ENCODE measurements at places on chromosomes 5 and 9. TPM values are rescaled to one million over a fixed set of nuclear protein-coding genes. Genes with fewer than 3 reads are reported as not detected.

SLCO6A1 gene
- not detected for total RNA-seq

NR2F1 gene
- total RNA-seq = 83.2 TPM

NR3C1 gene
- total RNA-seq = 101 TPM

C9orf50 gene
- total RNA-seq = not detected

RANBP17 gene
- total RNA-seq = 17.8 TPM

GRCh38 chr5:54388409-54388808 lies 67.1 kb upstream of the HSPB3 start:
- no peak for DNase-seq
- H3K36me3 ChIP-seq = no peaks in the 10 kb centered on the region
- no peaks in the 10 kb centered on the region for H3K4me1 ChIP-seq
- H3K27me3 ChIP-seq = no peaks in the 10 kb centered on the region
- no peak overlapping the region for H3K27ac ChIP-seq

GRCh38 chr9:91802391-91802790 lies 147.6 kb downstream of the ROR2 start:
- no peaks in the 10 kb centered on the region for H3K36me3 ChIP-seq
- no peak overlapping the region for H3K27ac ChIP-seq
- no peak overlapping the region for H3K4me3 ChIP-seq

DNA sequence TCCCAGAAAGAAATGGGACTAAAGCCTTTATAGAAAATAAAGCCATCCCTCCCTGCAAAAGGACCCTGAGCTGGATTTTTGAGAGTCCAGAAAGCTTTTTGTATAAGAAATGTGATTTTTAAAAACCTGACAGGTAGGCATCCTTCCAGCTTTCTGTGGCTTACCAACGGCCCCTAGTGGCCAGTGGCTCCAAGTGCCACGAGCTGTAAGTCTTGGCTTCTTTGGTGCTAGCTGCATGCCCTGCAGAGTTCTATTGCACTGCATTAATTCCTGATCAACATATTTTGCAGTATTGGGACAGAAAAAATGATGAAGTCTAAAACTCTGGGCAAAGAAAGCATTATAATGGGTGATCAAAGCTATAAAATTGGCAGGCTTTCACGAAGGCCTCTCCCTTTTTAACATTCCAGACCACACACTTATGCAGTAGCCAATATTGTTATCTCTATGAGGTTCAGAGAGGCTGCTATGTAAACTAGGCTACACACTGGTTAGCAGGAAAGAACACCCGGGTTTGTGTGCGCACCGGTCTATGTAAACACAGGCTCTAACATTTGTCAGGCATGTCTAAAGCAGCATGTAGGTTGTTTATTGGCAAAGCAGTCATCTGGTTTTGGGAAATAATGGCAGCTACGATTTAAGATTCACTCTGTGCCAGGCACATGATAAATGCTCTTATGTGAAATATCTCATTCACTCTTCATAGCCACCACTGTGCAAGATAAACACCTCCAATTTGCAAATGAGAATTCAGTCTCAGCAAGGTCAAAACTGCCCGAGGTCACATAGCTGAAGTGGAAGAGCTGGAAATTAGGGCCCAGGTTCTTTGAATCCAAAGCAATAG lies 55.2 kb downstream of the NMUR2 start:
- H3K4me3 ChIP-seq = no peak overlapping the region
- H3K27ac ChIP-seq = no peak overlapping the region
- H3K36me3 ChIP-seq = no peaks in the 10 kb centered on the region
- no peaks in the 10 kb centered on the region for H3K27me3 ChIP-seq

- no peak overlapping the region for H3K4me3 ChIP-seq
- DNase-seq = no peak
- peaks cover 18% of the 10 kb centered on the region for H3K36me3 ChIP-seq
These were observed 15.4 kb downstream of the NIPSNAP3B start for GRCh38 chr9:104779334-104779733.

- no peaks in the 10 kb centered on the region for H3K4me1 ChIP-seq
- H3K4me3 ChIP-seq = peak overlapping the region; percentile 45
- H3K27ac ChIP-seq = no peak overlapping the region
- peaks cover 22% of the 10 kb centered on the region for H3K27me3 ChIP-seq
- no peak for DNase-seq
- H3K36me3 ChIP-seq = no peaks in the 10 kb centered on the region
These were observed 1.5 kb downstream of the PLPPR1 start for GRCh38 chr9:101030086-101030391.

GRCh38 chr9:3830291-3830690 lies 304.5 kb upstream of the RFX3 start:
- H3K4me1 ChIP-seq = no peaks in the 10 kb centered on the region
- no peak for DNase-seq

DNA sequence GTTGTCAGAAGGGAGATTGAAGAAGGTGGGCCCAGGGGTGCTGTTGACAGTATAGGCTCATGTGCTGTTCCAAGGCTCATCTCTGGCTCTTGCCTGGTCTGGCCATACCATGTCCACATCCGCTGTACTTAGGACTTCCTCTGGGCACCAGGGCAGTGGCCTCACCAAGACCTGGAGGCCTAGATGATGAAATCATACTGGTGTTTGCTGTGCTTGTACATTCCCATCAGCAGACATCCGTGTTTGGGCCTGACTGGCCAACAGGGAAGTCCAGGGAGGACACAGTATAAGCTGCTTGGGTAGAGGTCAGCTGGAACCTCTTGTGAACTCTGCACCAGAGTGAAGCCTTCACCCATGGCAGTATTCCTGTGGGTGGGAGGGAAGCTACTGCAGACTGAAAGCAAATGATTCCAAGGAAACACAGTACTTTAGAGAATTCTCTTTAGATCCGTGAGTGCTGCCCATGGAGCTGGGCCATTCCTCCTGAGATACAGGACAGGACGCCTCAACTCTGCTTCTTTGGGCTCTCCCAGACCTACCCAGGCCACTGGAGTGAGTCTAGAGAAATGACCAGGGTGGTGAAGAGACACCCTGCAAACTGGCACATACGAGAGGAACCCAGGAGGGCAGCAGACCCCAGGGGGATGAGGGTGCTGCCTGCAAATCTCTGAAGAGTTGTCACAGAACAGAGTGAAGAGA lies 22.5 kb downstream of the POLR1E start:
- no peak overlapping the region for H3K4me3 ChIP-seq
- no peaks in the 10 kb centered on the region for H3K4me1 ChIP-seq
- no peak overlapping the region for H3K27ac ChIP-seq
- H3K36me3 ChIP-seq = peaks cover 10% of the 10 kb centered on the region
- no peaks in the 10 kb centered on the region for H3K27me3 ChIP-seq

- H3K36me3 ChIP-seq = peaks cover 46% of the 10 kb centered on the region
- no peak overlapping the region for H3K27ac ChIP-seq
- no peak for DNase-seq
- no peaks in the 10 kb centered on the region for H3K4me1 ChIP-seq
These were observed 39.1 kb downstream of the SHLD3 start for GRCh38 chr5:65663804-65664521.

GRCh38 chr5:153050496-153051179 lies 439.8 kb upstream of the GRIA1 start:
- no peak overlapping the region for H3K4me3 ChIP-seq
- no peaks in the 10 kb centered on the region for H3K36me3 ChIP-seq
- no peak for DNase-seq
- H3K27ac ChIP-seq = no peak overlapping the region

DNA sequence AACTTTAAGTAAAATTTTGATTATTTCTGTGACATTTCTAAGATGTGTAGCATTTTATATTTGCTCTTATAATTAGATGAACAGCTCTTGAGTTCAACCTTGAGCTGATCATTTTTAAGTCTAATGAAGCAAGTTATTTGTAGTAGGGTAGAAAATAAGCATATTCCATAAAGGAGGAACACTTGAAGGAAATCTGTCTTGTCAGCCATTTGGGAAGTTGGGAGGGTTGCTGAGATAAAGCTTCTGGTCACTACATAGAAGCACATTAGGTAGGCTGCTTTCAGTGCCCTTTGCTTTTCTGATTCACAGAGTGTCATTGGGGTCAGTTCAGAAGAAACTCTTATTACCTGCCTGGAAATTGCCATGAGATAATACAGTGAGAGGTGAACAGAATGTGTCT lies 44.1 kb downstream of the SEC24A start:
- peaks cover 88% of the 10 kb centered on the region for H3K36me3 ChIP-seq
- H3K4me1 ChIP-seq = no peaks in the 10 kb centered on the region
- H3K27me3 ChIP-seq = no peaks in the 10 kb centered on the region
- no peak overlapping the region for H3K4me3 ChIP-seq
- no peak overlapping the region for H3K27ac ChIP-seq
- no peak for DNase-seq

DNA sequence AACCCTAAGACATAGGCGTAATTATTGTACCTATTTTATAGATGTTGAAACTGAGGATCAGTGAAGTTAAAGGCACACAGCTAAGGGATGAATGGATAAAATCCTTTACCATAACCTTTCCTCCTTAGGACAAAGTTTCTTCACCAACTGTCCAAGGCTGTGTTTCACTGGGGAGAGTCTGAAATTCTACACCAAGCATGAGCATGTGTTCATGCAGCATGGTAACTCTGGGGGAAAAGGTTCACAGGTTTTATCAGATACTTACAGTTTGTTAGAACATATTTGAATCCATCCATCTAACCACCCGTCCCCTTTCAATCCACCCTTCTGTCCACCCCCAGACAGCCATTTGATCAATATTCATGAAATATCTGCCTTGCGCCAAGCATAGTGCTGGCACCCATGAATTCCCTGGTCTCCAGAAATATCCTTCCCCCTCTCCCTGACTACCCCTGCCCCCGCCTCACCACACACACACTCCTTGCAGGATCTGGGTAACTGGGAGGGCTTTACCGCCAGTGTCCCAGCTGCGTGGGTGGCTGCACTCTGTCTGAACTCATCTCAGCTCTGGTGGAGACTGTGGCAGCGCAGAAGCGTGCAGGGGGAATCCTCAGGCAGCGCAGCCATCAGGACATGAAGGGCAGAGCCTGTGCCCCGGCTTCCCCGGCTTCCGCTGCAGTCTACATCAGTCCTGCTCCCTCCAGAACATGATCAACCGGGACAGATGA lies 6.3 kb upstream of the KCNIP1 start:
- H3K36me3 ChIP-seq = no peaks in the 10 kb centered on the region
- no peak overlapping the region for H3K4me3 ChIP-seq
- H3K4me1 ChIP-seq = no peaks in the 10 kb centered on the region
- no peak overlapping the region for H3K27ac ChIP-seq
- H3K27me3 ChIP-seq = peaks cover 10% of the 10 kb centered on the region

DNA sequence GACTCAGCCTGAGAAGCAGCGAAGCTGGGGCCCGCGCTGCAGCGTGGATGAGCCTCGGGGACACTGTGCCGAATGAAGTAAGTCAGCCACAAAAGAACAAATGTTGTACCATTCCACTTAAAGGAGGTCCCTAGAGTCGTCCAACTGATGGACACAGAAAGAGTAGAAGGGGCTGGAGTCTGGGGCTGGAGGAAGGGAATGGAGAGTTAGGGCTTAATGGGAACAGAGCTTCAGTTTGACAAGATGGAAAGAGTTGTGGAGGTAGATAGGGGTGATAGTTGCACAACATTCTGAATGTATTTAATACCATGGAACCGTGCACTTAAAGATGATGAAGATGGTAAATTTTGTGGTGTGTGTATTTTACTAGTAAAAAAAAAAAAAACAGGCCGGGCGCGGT lies 119.9 kb downstream of the EHMT1 start:
- H3K36me3 ChIP-seq = peaks cover 6% of the 10 kb centered on the region
- no peaks in the 10 kb centered on the region for H3K27me3 ChIP-seq
- H3K4me3 ChIP-seq = no peak overlapping the region
- DNase-seq = no peak
- no peak overlapping the region for H3K27ac ChIP-seq

- H3K27ac ChIP-seq = no peak overlapping the region
- H3K36me3 ChIP-seq = no peaks in the 10 kb centered on the region
- no peak for DNase-seq
- no peaks in the 10 kb centered on the region for H3K27me3 ChIP-seq
- H3K4me3 ChIP-seq = no peak overlapping the region
- H3K4me1 ChIP-seq = no peaks in the 10 kb centered on the region
These were observed 151.1 kb upstream of the ERCC6L2 start for GRCh38 chr9:95724253-95724991.

DNA sequence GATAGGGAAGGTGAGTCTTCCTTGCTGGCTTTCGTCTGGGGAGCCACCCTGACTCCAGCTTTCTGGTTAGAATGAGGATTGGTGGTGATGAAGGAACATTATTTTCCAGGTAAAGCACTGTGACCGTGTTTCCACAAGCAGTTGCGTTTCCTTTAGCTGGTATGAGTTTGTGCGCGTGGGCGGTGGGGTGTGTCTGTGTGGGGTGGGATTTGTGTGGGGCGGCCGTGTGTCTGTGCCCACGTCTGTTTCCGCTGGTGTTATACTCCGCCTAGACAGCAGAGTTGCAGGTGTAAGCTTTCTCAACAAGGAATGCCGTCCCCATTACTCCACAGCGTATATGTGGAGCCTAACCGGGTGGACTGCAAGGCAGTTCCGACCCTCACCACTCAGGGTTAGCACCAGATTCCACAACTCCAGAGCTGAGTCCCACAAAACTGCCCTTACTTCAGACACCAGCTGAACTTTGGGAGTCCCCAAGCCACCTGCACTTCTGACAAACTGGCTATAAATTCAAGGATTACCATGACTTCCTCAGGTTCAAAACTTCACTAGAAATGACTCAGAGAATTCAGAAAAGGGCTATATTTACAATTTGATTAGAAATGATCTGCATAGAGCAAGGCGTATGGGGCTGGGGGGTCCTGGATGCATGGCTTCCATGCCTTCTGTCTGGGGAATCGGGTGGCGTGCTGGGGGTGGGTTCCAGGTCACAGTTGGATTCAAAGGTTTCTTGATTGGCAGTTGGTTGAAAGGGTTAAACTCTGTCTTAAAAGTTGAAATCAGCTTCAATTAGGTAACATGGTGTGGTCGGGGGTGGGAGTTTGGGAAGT lies 29.8 kb downstream of the PROP1 start:
- H3K4me3 ChIP-seq = no peak overlapping the region
- no peaks in the 10 kb centered on the region for H3K4me1 ChIP-seq
- H3K27me3 ChIP-seq = no peaks in the 10 kb centered on the region
- no peak for DNase-seq

GRCh38 chr5:172501708-172502320 lies 47.5 kb upstream of the SH3PXD2B start:
- H3K27me3 ChIP-seq = no peaks in the 10 kb centered on the region
- H3K4me1 ChIP-seq = peaks cover 19% of the 10 kb centered on the region
- DNase-seq = peak; percentile 22
- no peak overlapping the region for H3K27ac ChIP-seq
- no peak overlapping the region for H3K4me3 ChIP-seq

GRCh38 chr9:93974151-93974550 lies 19.0 kb upstream of the BARX1 start:
- no peak overlapping the region for H3K4me3 ChIP-seq
- H3K27ac ChIP-seq = no peak overlapping the region
- peaks cover 12% of the 10 kb centered on the region for H3K27me3 ChIP-seq
- H3K36me3 ChIP-seq = no peaks in the 10 kb centered on the region
- DNase-seq = no peak

- H3K36me3 ChIP-seq = no peaks in the 10 kb centered on the region
- no peaks in the 10 kb centered on the region for H3K4me1 ChIP-seq
- H3K27ac ChIP-seq = no peak overlapping the region
- no peak for DNase-seq
- no peaks in the 10 kb centered on the region for H3K27me3 ChIP-seq
- H3K4me3 ChIP-seq = no peak overlapping the region
These were observed 984.4 kb upstream of the WWC1 start for GRCh38 chr5:167307042-167307441.

All from upper lobe of right lung (tissue), 1 donor.